Activated naive CD8-positive, alpha-beta T cell treated with anti-CD3 and anti-CD28 coated beads, Interleukin-2, amount 50 U/mL, for 16 hours (primary cell): ENCODE measurements at places on chromosomes 3 and 15.

- DNase-seq, result no peak
These were observed 996 bp upstream of the XIRP1 start for GRCh38 chr3:39193391-39193790.

DNA sequence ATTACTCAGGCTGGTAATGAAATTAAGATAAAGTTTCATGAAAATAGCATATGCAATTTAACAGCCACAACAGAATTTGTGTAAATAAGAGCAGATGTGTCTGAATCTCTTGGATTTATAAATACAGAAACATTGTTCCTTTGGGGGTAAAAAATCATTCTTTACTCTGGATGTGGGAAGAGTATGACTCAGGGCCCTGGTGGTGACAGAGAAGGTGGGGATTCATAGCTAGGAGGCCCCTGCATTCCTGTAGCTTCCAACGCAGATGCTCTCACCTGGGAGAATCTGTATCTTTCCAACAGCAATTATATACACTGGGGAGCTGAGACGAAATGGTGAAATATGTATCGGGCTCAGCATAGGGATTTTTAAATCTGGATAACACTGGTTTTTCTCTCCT is 167.6 kb upstream of the CADPS start:
- DNase-seq, result no peak

DNA sequence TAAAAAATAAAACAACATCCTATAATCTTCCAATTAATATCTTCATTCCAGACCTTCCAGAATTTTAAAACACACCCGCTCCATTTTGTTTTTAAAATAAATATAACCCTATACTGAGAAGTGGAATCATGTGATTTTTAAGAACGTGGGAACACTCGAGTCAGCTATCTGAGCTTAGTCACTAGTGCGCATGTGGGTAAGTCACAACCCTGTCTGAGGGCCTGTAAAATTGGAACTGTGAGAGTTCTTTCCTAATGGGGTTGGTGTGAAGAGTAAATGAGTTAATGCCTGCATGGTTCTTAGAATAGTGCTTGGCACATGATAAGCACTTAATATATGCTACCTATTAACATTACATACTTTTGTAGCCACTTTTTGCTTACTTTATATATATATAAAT is 19.9 kb upstream of the POLR2M start:
- DNase-seq, result no peak

GRCh38 chr3:133277813-133278212 is 122.0 kb upstream of the BFSP2 start:
- DNase-seq, result no peak

GRCh38 chr3:179681492-179682263 is 28.8 kb downstream of the USP13 start:
- no peak for DNase-seq

- DNase-seq, result no peak
These were observed 451.0 kb downstream of the MFSD1 start for GRCh38 chr3:159252772-159253384.

GRCh38 chr3:161217496-161217895 is 3.6 kb upstream of the NMD3 start:
- no peak for DNase-seq

DNA sequence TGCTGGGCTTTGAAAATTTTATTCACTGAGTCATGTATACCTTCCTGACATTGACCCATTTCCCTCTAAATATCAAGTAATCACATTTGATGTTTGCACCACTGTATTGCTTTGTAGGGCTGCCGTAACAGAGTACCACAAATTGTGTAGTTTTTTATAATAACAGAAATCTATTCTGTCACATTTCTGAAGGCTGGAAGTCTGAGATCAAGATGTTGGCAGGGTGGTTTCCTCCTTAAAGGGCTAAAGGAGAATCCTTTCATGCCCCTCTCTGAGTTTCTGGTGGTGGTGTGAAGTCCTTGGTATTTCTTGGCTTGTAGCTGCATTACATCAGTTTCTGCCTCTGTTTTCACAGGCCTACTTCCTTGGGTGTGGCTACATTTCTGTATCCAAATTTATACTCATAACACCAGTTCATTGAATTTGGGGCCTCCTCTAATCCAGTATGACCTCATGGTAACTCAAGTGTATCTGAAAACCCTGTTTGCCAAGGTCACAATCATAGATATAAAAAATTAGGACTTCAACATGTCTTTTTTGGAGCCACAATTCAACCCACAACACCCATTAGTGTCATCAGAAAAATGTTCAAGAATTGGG is 29.1 kb upstream of the ST6GAL1 start:
- DNase-seq, result no peak

- DNase-seq, result no peak
These were observed 21.8 kb downstream of the CD200 start for GRCh38 chr3:112354642-112355306.

DNA sequence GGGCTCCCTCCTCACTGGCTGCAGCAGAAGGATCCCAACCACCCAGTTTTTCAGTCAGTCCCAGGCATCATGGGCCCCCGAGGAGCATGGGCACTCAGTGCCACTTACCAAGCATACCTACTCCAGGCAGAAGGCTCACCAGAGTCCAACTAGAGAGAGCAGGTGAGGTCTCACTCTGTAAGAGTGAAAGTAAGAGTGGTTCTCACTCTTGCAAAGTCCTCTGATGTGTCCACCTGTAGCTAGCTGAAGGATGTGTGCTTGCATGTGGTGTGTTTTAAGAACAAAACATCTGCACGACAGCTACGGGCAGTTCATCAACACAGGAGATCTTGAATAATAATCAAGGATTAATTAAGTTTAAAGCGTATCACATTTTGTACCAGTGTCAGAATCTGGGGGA is 49.7 kb downstream of the CCK start:
- DNase-seq, result no peak

GRCh38 chr3:192444096-192444790 is 283.1 kb downstream of the FGF12 start:
- DNase-seq, result no peak

DNA sequence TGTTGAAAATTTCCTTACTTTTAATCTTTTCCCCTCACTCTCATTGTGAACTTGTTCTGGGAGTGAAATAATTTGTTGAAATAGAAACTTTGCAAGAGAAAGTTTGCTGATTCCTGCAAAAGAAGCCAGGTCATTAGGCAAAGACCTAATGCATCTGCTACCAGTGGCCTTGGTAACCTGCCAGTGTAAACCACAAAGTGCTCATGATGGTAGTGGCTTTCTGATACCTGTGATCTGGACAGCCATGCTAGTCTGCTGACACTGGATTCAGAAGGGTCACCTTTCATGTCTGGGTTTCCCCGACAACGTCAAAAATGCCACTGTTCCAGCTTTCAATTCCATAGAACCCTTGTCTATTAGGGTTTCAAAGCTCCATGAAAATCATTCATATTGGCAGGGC is 123.7 kb upstream of the MCTP2 start:
- no peak for DNase-seq

DNA sequence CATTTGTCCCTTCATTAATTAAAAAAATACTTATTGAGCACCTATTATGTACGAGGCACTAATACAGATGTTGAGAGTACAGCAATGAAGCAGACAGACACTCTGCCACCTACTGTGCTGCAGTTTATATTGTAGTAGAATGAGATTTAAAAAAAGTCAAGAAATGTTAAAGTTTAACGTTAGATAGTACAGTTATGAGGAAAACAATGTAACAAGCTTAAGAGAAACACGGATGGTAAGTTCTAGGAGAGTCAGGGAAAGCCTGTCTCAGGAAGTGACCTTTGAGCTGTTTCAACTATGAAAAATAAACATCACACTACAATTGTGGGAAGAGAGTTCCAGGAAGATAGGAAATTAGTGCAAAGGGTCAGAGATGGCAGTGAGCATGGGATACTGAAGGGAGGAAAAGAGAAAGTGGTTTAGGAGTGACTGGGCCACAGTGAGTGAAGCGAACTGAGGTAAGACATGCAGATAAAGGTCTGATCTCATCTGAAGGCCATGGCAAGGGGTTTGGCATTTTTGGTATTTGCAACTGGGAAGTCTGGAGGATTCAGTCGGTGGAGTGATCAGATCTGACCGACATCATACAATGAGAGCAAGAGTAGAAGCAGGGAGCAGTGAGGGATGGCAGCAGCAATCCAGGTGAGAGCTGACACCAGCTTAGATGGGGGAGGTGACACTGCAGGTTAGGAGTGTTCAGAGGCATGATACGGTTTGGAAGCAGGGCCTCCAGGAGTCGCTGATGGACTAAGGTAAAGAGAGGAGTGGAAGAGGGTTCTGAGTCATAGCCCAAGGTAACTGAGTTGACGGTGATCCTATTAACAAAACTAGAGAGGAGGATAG is 28.5 kb downstream of the PLSCR4 start:
- DNase-seq, result no peak
